GM23248 (cell line): ENCODE measurements at places on chromosomes 7 and 10. TPM values are rescaled to one million over a fixed set of nuclear protein-coding genes. Genes with fewer than 3 reads are reported as not detected.
A peak's percentile ranks its signal among the peaks of the same experiment; 100 is the strongest.

DNA sequence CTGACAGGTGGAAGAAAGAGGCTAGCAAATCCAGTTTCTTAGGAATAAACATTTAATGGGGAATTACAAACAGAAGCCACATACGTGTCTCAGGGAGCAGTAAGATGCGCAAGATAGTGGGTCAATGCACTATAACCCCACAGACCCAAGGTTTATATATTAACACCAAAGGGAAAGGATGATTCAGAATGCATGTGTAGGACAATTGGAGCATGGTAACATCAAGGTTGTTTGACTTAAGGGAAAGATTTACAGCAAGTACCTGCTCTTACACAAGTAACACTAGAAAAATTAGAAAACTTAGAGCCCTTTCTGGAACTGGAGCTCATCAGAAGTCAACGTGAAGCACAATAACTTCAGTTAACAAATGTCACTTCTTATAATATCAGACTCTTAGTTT lies 161.1 kb upstream of the ZWINT start:
- no peak for DNase-seq
- no peak overlapping the region for H3K4me3 ChIP-seq
- no peaks in the 10 kb centered on the region for H3K36me3 ChIP-seq
- H3K27ac ChIP-seq = no peak overlapping the region

- DNase-seq = no peak
- no peak overlapping the region for H3K27ac ChIP-seq
- H3K27me3 ChIP-seq = no peaks in the 10 kb centered on the region; the same call in 1 of the 2 replicates
- H3K4me1 ChIP-seq = no peaks in the 10 kb centered on the region
- no peak overlapping the region for H3K4me3 ChIP-seq
These were observed 240.0 kb upstream of the RHOBTB1 start for GRCh38 chr10:61183967-61184366.

GRCh38 chr10:113651898-113652297 lies 11.9 kb downstream of the NRAP start:
- no peak overlapping the region for H3K27ac ChIP-seq
- H3K4me1 ChIP-seq = 0 out of 2 replicates have a peak, but pooled peaks cover 3% of the 10 kb centered on the region
- H3K36me3 ChIP-seq = no peaks in the 10 kb centered on the region
- no peak for DNase-seq

DNA sequence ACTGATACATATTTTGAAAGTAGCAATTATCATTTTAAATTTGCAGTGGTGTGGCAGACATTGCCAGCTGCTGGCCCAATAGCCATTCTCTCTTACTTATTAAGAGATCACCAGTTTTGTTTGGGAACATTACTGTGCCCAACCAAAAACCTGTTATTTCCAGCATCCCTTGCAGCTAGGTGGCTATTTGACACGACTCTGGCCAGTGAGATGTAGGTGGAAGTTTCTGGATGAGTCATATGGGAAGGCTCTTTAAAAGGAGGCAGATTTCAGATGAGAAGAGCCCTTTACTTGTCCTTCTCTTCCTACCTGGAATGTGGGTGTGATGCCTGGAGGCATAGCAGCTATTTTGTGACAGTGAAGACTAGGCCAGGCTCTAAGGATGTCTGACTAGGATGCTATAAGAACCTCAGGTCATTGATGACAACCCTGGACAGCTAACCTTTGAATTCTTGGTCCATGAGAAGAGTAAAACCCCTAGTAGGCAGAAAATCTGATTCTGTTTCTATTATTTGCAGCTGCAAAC lies 77.9 kb downstream of the CARD11 start:
- no peaks in the 10 kb centered on the region for H3K27me3 ChIP-seq
- H3K4me1 ChIP-seq = no peaks in the 10 kb centered on the region
- DNase-seq = no peak
- H3K36me3 ChIP-seq = no peaks in the 10 kb centered on the region

GIMAP5 gene
- total RNA-seq = not detected in 2 replicates

- peak overlapping the region; percentile 90 for H3K27ac ChIP-seq
- peaks cover 38% of the 10 kb centered on the region for H3K4me1 ChIP-seq
- H3K4me3 ChIP-seq = no peak overlapping the region
These were observed 100.5 kb upstream of the PPIF start for GRCh38 chr10:79246606-79247275.

- DNase-seq = peak; percentile 21
- no peak overlapping the region for H3K4me3 ChIP-seq
- H3K4me1 ChIP-seq = peaks cover 27% of the 10 kb centered on the region
- no peak overlapping the region for H3K27ac ChIP-seq
- no peaks in the 10 kb centered on the region for H3K27me3 ChIP-seq
- 0 out of 2 replicates have a peak, but pooled peaks cover 14% of the 10 kb centered on the region for H3K36me3 ChIP-seq
These were observed 7.6 kb downstream of the MMS19 start for GRCh38 chr10:97490592-97490991.

- no peak for DNase-seq
- peaks cover 13% of the 10 kb centered on the region for H3K4me1 ChIP-seq
These were observed 79.0 kb upstream of the MACROH2A2 start for GRCh38 chr10:69973678-69974077.

CXCL12 gene
- total RNA-seq = 341 and 364 TPM in 2 replicates

DNA sequence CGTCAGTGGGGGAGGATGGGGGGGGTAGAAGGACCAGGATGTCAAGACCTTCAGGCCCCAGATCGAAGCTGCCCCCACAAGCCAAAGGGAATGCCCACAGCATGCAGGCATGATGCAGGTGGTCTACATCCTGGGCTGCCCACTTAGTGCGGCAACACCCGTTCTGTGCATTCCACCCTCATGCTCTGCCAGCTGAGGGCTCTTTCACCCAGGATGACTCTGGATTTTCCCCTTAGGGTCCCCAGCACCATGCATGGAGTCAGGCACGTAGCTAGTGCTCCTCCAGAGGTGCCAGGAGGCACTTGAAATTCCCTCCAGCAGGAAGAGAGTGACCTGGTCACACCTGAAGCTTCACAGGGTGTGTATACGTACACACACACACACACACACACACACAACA lies 66.2 kb downstream of the SH3PXD2A start:
- no peaks in the 10 kb centered on the region for H3K36me3 ChIP-seq
- DNase-seq = no peak
- H3K4me3 ChIP-seq = no peak overlapping the region
- peaks cover 9% of the 10 kb centered on the region for H3K4me1 ChIP-seq

DNA sequence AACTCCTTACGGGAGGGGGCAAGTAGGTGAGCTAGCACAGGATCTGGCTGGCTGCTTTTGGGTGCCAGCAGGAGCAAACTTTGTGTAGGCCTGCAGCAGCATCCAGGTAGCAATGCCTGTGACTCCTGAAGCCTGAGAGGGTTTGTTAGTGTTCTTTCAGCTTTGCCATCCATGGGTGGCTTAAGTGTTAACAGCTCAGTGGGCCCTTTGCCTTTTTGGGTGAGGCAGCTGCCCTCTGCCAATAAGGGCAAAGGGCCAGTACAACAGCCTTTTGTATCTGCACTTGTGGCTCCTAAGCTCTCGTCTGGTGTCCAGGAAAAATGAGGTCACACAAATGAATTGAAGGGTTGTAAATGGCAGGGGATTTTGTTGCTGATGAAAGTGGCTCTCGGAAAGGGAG lies 359.0 kb upstream of the CHRM2 start:
- H3K4me3 ChIP-seq = no peak overlapping the region
- H3K36me3 ChIP-seq = no peaks in the 10 kb centered on the region
- DNase-seq = no peak
- no peak overlapping the region for H3K27ac ChIP-seq
- no peaks in the 10 kb centered on the region for H3K27me3 ChIP-seq
- H3K4me1 ChIP-seq = no peaks in the 10 kb centered on the region

CYP3A7 gene
- total RNA-seq = not detected in 2 replicates

DNA sequence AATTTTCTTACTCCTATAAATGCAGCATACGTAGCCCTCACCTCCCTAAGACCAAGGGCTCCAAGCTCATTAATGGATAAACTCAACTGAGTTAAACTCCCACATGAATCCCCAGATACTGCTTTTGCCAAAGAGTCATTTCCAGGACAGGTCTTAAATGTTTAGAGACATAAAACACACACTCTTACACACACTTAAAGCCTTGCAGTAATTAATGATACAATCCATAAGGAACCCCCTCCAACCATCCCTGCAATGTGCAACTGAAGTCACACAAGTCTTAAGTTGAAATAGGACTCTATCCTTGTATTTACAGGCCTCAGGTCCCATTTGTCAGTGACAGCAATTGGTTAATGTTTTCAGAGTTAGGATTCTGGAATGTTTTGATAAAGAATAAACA lies 194.1 kb downstream of the FANK1 start:
- DNase-seq = no peak
- peak overlapping the region; percentile 88 for H3K27ac ChIP-seq
- H3K4me1 ChIP-seq = peaks cover 33% of the 10 kb centered on the region

GRCh38 chr7:65979583-65980477 lies 2.2 kb downstream of the GUSB start:
- no peak overlapping the region for H3K27ac ChIP-seq
- no peaks in the 10 kb centered on the region for H3K27me3 ChIP-seq
- no peak for DNase-seq
- H3K4me3 ChIP-seq = no peak overlapping the region
- no peaks in the 10 kb centered on the region for H3K36me3 ChIP-seq

GRCh38 chr7:34322841-34323240 lies 335.2 kb upstream of the NPSR1 start:
- no peak overlapping the region for H3K27ac ChIP-seq
- H3K4me1 ChIP-seq = peaks cover 6% of the 10 kb centered on the region; the same call in 1 of the 2 replicates
- H3K27me3 ChIP-seq = no peaks in the 10 kb centered on the region
- no peak overlapping the region for H3K4me3 ChIP-seq

DNA sequence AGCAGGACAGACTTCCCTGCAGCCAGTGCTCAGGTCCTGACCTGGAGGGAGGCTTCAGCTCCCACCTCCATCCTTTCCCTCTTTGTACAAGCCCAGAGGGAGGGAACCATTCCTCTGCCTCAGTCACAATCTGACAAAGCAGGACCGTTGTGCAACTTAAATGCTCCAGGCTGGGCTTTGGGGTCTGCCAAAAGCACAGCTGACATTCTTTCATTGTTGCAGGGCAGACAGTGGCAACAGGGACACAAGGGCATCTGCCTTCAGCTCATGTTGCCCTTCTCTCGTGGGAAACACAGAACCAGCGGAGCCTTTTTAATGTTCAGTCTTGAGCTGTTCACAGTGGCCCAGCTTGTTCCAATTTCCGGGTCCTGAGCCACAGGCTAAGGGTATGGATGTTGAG lies 155.7 kb upstream of the TNS3 start:
- H3K4me1 ChIP-seq = no peaks in the 10 kb centered on the region
- H3K4me3 ChIP-seq = no peak overlapping the region
- H3K27ac ChIP-seq = no peak overlapping the region

CALHM3 gene
- not detected in 2 replicates for total RNA-seq

DNA sequence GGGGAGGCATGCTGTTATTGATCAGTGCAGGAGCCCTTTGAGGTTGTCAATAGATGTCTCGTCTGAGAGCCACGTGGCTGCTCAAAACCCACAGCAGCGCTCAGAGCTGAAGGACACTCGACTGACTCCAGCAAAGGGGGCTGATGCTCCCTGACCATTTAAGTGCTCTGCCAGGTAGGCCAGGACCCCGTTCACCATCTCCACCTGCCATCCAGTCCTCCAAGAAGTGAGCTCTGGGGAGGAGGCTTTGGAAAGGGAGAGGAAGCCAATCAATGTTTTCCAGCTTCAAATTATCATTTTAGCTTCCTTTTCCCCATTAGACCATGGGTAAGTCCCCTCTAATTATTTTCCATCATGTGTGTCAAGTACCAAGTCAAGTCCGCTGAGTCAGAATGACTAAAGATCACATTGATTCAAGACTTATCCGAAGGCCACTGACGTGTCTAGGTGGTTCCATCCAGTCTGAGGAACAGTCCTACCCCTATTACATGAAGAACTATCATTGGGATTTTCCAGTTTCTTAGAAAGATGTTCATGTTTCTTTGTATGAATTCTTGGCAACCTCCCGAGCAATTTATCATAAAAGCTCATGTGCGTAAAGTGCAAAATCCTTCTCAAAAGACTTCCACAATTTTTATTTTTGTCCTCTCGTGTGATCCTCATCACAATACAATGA lies 302.6 kb upstream of the LYZL1 start:
- H3K36me3 ChIP-seq = no peaks in the 10 kb centered on the region
- DNase-seq = peak; percentile 45
- H3K4me1 ChIP-seq = no peaks in the 10 kb centered on the region
- H3K27me3 ChIP-seq = no peaks in the 10 kb centered on the region; the same call in 1 of the 2 replicates
- no peak overlapping the region for H3K27ac ChIP-seq

DNA sequence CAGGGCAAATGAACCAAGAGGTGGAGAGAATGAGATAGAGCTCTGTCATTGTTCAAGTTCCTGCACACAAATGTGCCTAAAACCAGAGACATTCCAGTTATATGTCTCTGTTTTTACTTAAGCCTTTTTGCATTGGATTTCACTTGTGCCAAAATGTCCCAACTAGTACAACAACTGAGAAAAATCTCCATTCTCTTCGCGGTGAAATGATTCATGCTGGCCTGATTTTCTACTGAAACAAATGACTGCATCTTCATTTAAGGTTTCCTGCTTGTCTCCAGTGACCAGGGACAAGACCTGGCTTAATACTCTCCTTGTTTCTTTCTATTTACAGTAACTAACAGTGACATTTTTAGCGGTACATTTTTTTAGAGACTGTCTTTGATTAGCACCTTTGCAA lies 714.9 kb downstream of the KCNMA1 start:
- no peak overlapping the region for H3K4me3 ChIP-seq
- peak; percentile 52 for DNase-seq
- no peaks in the 10 kb centered on the region for H3K27me3 ChIP-seq

- no peak overlapping the region for H3K4me3 ChIP-seq
- peaks cover 16% of the 10 kb centered on the region; the same call in 1 of the 2 replicates for H3K27me3 ChIP-seq
These were observed 9.6 kb downstream of the PRF1 start for GRCh38 chr10:70592746-70593512.

LIPM gene
- not detected in 2 replicates for total RNA-seq

- H3K4me3 ChIP-seq = no peak overlapping the region
- no peaks in the 10 kb centered on the region for H3K4me1 ChIP-seq
- H3K36me3 ChIP-seq = no peaks in the 10 kb centered on the region
These were observed 289.6 kb downstream of the POM121L12 start for GRCh38 chr7:53325061-53325460.

PTPN20 gene
- 0.22 TPM in 1 of 2 replicates, not detected in the other for total RNA-seq

DNA sequence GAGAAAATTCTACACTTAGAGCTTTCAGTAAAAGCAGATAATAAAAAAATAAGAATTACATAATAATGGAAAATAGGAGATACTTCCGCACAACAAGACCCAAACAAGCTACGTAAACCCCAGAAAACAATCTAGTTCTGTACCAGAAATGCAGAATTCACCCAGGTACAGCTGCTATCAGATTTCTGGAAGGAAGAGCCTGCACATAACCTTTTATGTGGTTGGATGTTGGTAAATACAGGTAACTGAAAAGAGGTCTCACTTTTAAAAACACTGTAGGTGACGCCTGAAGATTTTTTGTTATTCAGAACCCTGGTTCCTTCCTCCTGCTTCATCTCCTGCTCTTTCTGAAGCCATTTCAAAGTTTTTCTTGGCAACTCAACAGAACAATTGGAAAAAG lies 29.9 kb downstream of the PANK1 start:
- no peak overlapping the region for H3K27ac ChIP-seq
- H3K4me3 ChIP-seq = no peak overlapping the region
- no peaks in the 10 kb centered on the region; the same call in 1 of the 2 replicates for H3K4me1 ChIP-seq
- no peaks in the 10 kb centered on the region; the same call in 1 of the 2 replicates for H3K36me3 ChIP-seq
- H3K27me3 ChIP-seq = no peaks in the 10 kb centered on the region
- no peak for DNase-seq

DNA sequence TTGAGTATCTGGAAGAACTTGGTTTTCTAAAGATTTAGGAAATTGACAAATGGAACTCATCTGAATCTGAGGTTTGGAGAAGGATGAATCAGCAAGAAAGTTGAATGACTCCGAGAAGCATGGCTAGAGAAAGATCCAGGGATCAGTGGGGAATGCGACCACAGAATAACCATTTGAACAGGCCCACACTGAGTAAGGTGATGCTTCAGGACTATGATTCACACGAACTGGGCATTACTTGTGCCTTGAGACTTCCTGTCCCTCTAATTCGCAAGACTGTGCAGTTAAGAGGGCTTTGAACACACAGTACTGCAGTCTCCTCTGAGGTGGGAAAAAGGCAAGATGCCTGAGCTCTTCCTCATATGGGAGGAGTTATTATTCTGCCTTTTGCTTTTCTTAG lies 395.5 kb upstream of the POM121L12 start:
- H3K27me3 ChIP-seq = no peaks in the 10 kb centered on the region
- DNase-seq = no peak
- H3K4me1 ChIP-seq = no peaks in the 10 kb centered on the region
- no peak overlapping the region for H3K4me3 ChIP-seq
- H3K27ac ChIP-seq = no peak overlapping the region
